CD4-positive, CD25-positive, alpha-beta regulatory T cell (primary cell): ENCODE measurements at places on chromosomes 1 and 21.

GRCh38 chr1:62903982-62904855 lies 120.3 kb downstream of the ATG4C start:
- no peaks in the 10 kb centered on the region for H3K27me3 ChIP-seq
- H3K27ac ChIP-seq: no peak overlapping the region
- H3K4me3 ChIP-seq: no peak overlapping the region
- no peaks in the 10 kb centered on the region for H3K4me1 ChIP-seq
- no peak for DNase-seq

GRCh38 chr1:218917656-218918055 lies 256.0 kb upstream of the LYPLAL1 start:
- no peak overlapping the region for H3K27ac ChIP-seq
- H3K4me1 ChIP-seq: no peaks in the 10 kb centered on the region
- H3K4me3 ChIP-seq: no peak overlapping the region
- no peak for DNase-seq
- H3K27me3 ChIP-seq: no peaks in the 10 kb centered on the region

DNA sequence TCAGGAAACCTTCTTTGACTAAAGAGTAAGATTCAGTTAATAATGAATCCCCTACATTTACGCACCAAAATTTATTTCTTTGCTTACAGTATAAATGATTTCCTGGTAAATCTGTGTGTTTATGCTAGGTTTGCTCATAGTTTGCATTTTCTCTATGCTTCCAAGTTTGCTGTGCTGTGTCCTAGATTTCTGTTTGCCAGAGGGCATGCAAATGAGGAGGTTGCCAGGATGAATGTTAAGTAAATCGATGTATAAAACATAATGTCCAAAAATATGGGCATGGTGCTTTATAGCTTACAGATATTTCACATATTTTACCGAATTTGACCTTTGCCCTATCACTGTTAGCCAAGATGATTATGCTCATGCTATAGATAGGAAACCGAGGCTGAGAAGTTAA lies 63.8 kb downstream of the TBX19 start:
- H3K27ac ChIP-seq: no peak overlapping the region
- no peaks in the 10 kb centered on the region for H3K36me3 ChIP-seq
- DNase-seq: no peak

DNA sequence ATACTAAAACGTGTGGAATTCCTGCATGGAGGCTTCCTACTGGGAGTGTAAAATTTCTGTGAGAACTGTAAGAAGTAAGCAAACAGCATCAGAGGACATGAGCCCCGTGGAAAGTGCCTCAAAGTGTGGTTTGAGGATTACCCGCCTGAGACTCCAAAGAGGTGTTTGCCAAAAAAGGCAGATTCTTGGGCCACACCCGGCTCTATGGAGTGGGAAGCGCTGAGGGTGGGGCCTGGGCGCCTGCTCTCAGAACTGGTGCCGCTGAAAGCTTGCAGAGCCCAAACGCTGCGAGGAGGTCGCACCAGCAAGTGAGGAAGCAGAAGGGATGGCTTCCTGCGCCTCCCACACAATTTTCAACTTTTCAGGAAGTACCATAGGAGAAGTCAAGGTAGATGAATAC lies 43.0 kb upstream of the PSEN2 start:
- H3K27ac ChIP-seq: peak overlapping the region; percentile 38
- DNase-seq: no peak
- H3K27me3 ChIP-seq: peaks cover 2% of the 10 kb centered on the region
